Stimulated activated CD8-positive, alpha-beta memory T cell treated with anti-CD3 and anti-CD28 coated beads, Interleukin-4, amount 100 ng/mL, for 4 hours (primary cell): ENCODE measurements at places on chromosomes 1 and 21.

- no peak for DNase-seq
These were observed 2.4 kb downstream of the TMCC2 start for GRCh38 chr1:205229916-205230700.

- no peak for DNase-seq
These were observed 63.7 kb upstream of the DPT start for GRCh38 chr1:168792592-168793125.

DNA sequence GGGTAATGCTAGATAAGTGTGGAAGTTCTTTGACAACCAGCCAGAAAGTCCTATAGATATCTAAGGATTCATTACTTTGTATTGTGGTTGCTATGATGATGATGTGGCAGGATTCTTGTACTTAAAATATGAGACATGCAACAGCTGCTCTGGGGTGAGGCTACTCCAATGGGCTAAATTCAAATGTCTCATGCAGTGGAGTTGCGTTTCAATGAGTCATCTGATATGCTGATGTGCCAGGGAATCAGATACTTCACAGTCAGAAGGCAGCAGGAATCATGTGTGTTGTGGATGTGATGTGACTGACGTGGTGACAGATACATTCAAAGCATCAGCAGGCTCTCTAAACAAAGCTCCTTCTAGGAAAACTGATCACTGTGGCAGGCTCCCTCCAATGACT is 66.5 kb downstream of the TSEN15 start:
- no peak for DNase-seq

DNA sequence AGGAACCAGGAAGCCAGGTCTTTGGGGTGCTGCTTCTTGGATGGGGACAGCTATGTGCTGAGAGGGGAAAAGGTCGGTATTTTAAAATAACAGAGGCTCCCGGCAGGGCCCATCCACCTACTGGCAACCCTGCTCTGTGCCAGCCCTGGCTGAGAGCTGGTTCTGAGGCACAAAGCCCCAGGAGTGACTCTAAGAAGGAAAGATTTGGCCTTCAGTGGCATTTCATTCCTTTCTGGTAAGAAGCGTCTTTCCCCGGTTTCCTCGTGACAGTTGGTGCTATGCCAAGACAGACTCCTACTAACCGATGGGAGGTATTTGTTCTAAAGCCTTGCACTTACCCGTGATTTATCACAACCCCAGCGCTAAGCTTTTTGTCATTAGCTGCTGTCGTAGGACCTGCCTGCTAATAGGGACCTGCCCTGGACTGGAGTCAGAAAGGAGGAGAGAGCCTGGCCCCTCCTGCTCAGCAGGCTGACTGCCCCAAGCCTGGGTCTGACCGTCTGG is 123.1 kb upstream of the ADAR start:
- DNase-seq, result no peak
